ENCODE measurements at places on chromosomes 16 and 17.

GRCh38 chr17:58498177-58498828 lies 10.1 kb upstream of the HSF5 start:
- no peak for DNase-seq

- no peak for DNase-seq
Observed at GRCh38 chr17:27896701-27897100, 3.5 kb upstream of the LYRM9 start.

DNA sequence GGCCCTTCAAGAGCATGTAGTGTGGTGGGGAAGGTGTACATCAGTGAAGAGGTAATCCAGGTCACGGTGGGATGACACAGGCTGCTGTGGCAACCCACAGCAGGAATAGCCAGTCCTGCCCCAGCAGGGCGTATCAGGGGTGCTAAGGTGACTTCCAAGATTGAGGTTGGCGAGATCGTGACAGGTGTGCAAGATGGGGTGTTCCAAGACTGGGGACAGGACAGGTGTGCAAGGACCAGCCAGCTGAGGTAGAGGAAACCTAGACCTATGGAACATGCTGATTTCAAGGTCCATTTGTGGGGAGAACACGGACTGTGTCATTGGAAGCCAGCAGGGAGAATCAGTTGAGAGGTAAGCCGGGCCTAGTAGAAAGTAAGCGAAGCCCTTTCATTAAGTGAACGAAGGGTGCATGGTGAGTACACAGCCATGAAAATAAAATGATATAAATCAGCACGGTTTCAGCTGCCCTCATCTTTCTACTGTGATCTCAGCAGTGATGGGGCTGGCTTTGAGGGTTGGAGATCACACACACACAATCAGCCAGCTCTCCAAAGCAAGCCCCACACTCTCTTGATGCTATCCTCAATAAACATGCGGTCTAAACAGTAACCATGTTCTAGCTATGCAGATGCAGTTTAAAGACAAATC lies 497.0 kb downstream of the WWOX start:
- no peak for DNase-seq

- no peak for DNase-seq
Observed at GRCh38 chr17:67487506-67487905, 110.4 kb downstream of the PITPNC1 start.

DNA sequence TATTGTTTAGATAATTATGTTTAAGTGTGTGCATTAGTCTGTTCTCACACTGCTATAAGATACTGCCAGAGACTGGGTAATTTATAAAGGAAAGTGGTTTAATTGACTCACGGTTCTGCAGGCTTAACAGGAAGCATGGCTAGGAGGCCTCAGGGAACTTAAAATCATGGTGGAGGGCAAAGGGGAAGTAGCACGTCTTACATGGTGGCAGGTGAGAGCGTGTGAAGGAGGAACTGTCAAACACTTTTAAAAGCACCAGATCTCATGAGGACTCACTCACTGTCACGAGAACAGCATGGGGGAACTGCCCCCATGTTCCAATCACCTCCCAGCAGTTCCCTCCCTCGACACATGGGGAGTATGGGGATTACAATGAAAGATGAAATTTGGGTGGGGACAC lies 203.5 kb upstream of the GOT2 start:
- peak; percentile 35 for DNase-seq

DNA sequence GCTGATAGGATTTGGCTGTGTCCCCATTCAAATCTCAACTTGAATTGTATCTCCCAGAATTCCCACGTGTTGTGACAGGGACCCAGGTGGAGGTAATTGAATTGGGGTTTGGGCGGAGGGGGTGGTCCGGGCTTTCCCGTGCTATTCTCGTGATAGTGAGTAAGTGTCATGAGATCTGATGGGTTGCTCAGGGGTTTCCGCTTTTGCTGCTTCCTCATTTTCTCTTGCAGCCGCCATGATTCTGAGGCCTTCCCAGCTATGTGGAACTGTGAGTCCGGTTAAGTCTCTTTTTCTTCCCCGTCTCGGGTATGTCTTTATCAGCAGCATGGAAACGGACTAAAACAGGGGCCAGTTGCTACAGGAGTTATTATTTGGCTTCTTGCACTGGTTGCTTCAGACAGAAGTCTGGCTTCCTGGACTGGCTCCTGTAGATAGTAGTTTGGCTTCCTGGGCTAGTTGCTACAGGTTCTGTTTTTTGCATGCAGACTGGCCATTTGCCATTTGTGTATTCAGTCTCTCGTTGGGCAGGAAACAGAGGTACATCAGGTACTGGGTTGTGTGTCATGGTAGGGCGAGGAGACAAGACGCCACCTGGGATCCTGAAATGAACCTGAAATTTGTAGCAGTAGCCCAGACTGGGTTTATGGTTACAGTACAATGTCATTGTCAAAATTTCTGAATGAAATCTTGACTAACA lies 32.6 kb downstream of the CNTNAP4 start:
- DNase-seq = no peak

DNA sequence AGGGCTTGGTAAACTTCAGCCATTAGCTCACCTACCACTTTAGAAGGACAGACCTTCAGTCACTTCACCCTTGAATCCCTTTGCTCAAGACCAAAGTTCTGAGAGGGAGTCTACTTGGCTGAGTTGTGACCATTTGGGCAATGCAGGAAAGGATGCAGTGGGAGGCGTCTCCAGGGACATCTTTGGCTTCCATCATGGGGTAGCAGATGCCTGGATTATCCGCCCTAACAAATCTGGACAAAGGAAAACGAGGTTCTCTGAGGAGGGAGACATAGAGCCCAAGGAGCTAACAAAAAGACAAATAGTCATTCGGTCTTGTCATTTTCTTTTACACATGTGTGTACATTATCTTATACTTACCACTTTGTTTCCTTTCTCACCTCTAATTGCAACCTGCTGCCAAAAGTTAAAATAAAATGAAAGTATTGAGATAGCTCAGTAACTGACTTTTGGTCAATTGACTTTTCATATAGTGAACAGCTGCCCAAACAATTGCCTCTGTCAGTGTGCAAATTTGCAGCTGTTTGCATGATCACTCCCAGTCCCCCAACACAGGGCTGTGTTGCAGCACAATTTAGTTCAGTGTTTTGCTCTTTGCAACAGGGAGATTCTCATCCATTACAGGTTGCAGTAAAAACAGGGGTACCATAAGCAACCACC lies 108.9 kb upstream of the EEF2KMT start:
- no peak for DNase-seq

All from common myeloid progenitor, CD34-positive (primary cell).